T47D (cell line): ENCODE measurements at places on chromosomes 13 and 19.

DNA sequence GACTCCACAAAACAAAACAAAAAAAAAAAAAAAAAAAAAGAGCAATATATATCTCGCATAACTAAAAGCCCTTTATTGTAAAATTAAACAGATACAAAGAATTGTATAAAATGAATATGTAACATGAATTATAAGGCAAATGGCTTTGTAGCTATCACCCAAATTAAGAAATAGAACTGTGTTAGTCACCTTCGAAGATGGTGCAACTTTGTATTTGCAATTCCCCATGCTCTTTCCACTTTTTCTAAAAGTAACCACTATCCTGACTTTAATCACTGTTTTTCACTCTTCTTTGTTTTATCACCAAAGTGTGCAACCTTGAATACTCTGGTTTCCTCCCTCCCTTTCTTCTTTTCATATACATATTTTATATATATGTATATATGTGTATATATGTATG, 57.1 kb upstream of the HTR2A start:
- DNase-seq: no peak

- DNase-seq: no peak
These were observed 47.0 kb downstream of the SERP2 start for GRCh38 chr13:44420376-44421220.

GRCh38 chr13:23963184-23963931, 66.1 kb upstream of the C1QTNF9B start:
- no peak for DNase-seq

DNA sequence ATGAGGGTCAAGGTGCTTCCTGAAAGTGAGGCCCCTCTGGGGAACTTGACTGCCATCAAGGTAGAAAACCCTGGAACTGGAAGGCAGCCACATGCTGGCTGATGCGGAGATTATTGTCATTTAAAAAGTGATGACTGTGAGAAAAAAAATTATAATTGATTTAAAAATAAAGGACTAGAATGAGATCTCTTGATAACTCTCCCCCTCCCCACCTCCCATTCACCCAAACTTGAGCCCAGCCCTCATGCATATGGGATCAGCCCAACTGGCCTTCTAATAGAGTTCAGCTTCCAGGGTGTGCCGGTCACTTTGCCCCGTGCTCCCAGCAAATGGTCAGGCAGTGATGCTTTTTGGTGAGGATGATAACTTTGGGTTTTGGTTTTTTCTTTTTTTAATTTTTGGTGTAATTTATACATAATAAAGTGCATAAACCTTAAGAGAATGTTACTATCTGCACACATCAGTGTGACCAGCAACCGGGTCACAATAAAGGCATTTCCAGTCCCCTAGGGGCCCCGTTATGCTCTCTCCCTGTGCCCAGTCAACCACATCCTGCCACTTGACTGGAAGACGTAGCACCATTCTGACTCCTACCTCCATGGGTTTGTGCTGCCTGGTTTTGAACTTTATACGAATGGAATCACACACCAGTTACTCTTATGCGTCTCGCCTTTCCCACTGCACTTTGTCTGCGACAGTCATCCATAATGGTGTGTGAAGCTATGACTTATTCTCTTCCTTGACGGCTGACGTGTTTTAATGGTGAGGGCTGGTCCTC, 187.9 kb downstream of the USP12 start:
- no peak for DNase-seq

GRCh38 chr13:30581582-30581981, 36.1 kb upstream of the USPL1 start:
- no peak for DNase-seq

- no peak for DNase-seq
These were observed 85.3 kb upstream of the RAP2A start for GRCh38 chr13:97348569-97349100.

GRCh38 chr19:42433503-42434260, 6.5 kb upstream of the LIPE start:
- peak; percentile 67 for DNase-seq
